ENCODE measurements at places on chromosomes 13 and 19.

- DNase-seq: no peak
Measured at GRCh38 chr13:40779049-40779448, 8.1 kb upstream of the MRPS31 start.

DNA sequence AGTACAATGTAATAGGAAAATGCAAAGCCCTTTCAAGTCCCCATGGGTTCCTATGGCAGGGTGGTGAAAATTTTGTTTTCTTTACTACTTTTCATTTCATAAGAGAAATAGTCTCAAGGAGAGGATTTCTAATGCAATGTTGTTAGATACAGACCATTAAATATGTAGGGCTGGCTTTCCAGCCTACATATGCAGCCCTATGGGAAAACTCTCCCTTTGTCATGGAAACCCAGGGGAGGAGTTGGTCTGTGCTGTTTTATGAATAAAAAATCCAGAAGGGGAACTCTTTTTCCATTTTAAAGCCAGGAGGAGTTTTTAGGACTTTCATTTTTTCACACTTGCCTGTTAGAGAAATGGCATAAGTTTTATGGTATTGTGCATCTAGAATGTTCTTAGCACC is 119.6 kb downstream of the DCT start:
- DNase-seq: no peak

DNA sequence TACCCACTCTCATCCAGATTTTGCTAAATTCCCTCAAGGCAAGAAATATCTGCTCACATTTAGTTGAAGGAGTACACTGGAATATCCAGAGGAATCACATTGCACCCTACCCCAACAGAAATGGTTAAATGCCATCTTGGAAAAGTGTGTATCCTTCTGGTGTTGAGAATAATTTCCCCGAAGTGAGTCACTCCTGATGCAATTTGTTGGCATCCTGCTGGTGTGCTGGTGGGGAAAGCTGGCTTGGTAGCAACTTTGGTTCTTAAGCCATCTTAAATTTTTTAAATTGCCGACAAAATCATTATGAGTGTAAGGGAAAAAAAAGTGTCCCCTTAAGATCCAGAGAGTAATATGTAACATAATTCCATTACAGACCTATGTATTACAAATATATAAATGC is 337.3 kb upstream of the DACH1 start:
- no peak for DNase-seq

DNA sequence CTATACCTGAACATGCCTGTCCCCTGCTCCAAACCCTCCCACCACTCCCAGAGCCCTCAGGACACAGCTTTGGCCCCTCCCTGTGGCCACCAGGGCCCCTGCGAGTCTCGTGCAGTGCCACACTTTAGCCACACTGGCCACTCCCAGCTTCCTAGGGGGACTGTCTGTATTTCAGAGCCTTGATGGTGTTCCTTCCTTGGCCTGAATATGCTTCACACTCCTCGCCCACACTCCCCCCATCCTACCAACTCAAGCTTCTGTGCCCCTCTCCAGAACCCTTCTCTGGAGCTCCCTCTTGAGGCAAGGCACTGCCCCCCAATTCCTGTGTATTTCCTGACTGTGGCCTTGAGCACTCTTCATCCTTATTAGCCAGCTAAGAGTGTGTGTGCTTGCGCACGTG is 80.2 kb downstream of the DPF1 start:
- DNase-seq: no peak

GRCh38 chr13:85997587-85997986 is 198.4 kb upstream of the SLITRK6 start:
- no peak for DNase-seq

DNA sequence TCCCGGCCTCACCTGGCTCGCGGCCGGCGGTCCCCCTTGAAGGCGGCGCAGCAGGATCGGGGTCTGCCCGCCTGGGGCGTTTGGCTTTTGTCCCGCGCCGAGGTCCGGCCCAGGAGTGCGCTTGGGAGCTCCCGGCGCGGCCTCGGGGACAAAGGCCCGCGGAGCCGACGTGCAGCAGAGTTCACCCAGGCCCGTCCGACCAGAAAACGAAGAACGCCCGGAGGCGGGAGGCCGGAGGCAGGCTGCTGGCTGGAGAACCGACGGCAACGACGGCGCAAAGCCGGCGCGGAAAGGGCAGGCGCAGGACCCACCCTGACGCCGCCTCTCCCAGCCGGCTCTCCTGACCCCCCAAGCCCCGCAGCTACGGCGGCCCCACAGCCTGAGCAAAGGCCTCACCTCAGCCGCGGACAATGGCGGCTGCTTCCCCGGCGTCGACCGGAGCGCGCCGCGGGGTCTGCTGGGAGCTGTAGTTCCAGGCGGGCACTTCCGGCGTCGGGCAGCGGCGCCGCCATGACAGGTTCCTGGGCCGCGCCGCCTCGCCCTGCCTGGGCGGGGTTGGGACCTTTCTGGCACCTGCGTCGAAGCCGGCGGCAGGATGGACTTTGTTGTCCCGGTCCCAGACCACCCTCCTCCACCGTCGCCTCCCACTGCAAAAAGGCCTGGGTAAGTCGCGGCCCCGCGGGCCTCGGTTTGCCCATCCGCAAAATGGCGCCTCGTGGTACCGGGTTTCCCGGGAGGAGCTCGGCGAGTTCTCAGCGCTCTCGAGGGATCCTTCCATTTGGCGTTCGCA is at the start of gene ZNF606:
TSS of gene ZNF606 (minus strand) at position 437 of the 790 bp plus-strand sequence. CDS start 1,501 bp downstream, outside the sequence.
- DNase-seq: peak; percentile 86

- no peak for DNase-seq
Measured at GRCh38 chr13:76879883-76880270, 6.3 kb downstream of the KCTD12 start.

DNA sequence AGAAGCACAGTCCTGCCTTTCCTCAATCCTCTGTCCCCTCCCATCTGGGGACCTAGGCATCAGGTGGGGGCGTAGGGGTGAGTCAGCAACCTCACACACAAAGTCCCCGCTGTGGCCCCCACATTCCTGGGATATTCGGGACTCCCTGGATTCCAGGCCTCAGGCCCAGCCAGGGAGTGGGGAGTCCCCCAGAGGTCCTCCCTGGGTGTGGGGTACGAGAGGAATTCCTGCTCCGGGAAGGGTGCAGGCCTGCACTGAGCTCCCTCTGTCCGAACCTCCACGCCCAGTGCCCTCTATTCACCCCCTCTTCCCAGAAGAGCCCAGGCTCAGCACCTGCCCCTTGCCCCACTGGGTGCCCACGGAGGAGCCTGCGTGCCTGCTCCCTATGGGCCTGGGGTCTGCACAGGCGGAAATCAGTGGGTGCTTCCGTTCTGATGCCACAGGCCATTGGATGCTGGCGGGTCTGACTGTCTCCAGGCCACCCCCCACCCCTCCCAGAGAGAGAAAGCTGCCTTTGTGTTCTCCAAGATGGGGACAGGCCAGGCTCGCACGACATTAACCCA is 3.4 kb downstream of the CADM4 start:
- peak; percentile 62 for DNase-seq

DNA sequence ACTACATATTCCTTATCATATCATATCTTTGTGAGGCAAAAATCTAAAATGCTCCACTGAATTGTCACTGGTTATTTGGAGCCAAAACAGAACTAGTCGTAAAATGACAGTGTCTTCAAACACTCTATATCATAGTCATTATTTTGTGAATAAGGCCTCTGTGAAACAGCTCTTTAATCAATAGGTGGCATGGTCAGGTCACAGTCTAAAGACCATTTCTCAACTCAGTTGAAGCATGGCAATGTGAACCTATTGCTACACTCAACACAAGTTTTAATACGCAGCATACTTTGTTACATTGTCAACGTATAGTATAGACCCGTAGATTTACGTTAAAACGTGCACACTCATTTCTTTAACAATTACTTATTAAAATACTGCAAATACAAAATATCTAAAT is 131.3 kb upstream of the PCDH20 start:
- DNase-seq: no peak

GRCh38 chr19:35882114-35882832 is 13.9 kb downstream of the APLP1 start:
- no peak for DNase-seq

- no peak for DNase-seq
Measured at GRCh38 chr19:318509-318774, 26.2 kb downstream of the MIER2 start.

GRCh38 chr13:73715114-73715910 is 418.9 kb downstream of the KLF12 start:
- no peak for DNase-seq

DNA sequence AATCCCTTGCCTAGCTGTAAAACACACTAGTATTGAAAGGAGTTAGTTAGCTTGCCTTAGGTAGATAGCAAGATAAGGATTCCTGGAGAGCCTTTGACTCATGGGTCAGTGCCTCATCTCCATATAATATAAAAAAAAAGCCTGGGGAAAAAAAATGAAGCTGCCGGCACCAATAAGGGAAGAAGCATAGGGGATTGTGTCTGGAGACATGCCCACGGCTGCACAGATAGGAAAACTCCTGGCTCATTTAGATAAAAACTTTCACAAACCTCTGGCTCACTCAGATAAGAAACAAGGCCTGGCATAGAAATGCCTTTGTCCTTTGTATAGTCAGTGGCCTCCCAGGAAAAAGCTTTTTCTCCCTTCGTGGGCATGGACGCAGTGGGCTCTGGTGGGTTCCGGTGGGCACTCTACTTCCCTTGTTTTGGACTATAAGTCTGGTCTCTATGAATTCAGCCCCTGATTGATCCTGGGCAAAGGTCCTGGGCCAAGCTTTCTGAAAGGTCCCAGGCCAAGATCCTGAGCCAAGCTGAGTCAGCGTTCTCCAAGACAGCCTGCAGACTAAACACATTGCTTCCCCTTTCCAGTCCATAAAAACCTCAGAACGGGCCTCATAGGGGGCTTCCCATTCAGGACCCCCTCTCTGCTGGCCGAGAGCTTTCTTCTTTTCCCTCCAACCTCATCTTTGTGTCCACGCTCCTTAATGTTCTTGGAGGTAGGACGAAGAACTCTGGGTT is 4.9 kb upstream of the OR7A17 start:
- no peak for DNase-seq

GRCh38 chr13:38180670-38181069 is 169.0 kb upstream of the UFM1 start:
- DNase-seq: no peak
